SK-N-MC (cell line): ENCODE measurements at places on chromosomes 5 and 9.
A peak's percentile ranks its signal among the peaks of the same experiment; 100 is the strongest.

DNA sequence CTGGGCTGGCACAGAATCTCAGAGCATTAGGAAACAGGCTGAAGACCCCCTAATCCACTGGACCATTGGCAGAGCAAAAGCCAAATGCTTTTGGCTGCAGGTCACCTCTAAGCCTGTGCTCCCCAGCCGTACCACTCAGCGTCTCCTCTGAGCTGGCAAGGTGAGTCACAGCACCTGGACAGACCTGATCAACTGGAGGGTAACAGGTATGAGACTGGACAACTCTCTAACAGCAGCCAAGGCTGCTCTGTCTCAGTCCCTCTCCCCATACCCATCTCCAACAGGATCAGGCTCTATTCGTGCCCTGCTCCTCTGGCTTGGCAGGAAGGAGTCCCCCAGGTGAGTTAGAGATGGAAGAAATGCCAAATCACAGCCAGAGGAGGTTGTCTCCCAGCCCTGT is 4.7 kb downstream of the GOLGA2 start:
- no peak for DNase-seq

- DNase-seq = no peak
Observed at GRCh38 chr5:112640546-112640945, 97.1 kb upstream of the APC start.

DNA sequence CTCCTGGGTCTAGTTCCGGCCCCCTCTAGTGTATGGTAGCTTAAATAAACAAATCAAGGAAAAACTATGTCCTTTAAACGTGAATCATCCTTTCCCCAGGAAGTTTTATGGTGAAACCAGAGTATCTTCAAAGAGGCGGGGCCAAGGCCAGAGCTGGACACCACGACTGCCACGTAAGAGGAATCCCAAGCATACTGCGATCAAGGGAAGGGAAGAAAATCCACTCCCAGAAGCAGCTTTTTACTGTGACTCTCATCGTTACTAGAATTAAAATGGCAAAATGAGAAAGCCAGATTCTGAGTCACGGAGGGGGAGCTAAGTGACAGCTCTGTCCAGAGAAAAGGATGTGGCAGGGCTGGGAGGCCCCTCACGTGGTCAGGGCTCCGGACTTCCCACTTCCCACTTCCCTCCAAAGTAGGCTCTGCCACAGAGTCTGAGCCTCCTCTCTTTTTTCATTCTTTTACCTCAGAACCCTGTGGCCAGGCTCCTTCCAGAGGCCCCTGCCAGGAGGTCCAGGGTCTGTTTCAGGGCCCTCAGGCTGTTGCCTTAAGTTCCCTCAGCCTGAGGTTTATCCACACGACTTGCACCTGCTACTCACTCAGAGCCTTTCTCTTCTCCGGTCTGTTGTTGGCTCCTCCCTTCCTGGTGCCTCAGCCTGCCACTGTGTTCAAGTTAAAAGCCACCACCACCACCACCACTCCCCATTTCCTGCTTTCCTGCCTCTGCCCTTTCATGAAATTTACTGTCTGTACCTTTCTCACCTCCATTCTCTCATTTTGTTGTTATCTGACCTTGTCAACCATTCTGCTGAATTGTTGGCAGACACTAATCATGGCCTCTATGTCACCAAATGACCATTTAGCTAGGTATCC is 1.4 kb upstream of the GLRX start:
- no peak for DNase-seq

GRCh38 chr5:137395011-137395755 is 103.9 kb downstream of the SPOCK1 start:
- no peak for DNase-seq

GRCh38 chr5:1177826-1178528 is 23.4 kb upstream of the SLC6A19 start:
- DNase-seq = no peak

DNA sequence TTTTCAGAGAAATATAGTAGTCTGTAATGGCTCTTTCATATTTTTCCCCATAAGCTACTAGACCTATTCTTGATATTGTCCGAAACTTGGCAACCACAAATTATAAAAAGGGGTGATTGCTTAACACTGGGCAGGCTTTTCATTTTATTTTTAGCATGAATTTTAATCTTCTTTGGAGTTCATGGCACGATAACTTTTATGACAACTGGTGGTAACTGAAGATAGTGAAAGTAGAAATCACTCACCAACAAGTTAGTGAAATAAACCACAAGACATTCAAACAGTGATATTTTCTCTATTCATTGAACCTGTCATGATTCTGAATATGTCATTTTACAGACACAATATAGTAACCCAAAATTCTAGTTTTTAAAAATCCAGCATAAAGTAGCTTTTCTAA is 213.9 kb downstream of the PRDM9 start:
- DNase-seq = no peak

GRCh38 chr5:112293587-112293986 is 125.5 kb downstream of the EPB41L4A start:
- DNase-seq = no peak

DNA sequence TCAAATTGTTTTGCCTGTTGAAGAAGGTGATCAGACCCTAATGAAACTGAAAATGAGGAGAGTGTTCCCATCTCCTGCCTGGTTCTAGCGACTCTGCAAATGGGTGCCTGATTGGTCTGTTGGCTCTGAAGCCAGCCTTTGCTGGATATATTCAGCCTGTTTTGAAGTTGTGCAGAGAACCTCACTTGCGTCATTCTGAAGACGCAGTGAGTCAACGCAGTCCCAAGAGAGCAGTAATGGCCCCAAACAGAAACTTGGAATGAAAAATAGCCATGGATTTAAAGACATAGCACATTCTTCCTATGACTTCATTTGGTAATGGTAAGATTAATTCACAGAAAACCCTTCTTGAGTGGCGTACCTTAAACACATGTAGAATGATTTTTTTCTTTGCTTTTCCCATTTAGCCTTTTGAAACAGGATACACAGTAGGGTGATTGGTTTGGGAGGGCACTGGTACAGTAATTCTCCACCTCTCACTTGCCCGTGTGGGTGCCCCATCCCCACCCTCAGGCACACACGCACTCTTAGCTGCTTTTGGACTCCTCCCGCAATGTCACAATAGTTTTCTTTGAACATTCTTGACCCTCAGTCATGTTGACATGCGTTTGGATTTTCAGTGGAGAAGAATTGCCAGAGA is 54.1 kb upstream of the ABL1 start:
- peak; percentile 94 for DNase-seq

- DNase-seq = no peak
Observed at GRCh38 chr5:34854459-34855174, 15.7 kb downstream of the TTC23L start.

- no peak for DNase-seq
Observed at GRCh38 chr5:77232574-77233358, 22.3 kb downstream of the PDE8B start.

DNA sequence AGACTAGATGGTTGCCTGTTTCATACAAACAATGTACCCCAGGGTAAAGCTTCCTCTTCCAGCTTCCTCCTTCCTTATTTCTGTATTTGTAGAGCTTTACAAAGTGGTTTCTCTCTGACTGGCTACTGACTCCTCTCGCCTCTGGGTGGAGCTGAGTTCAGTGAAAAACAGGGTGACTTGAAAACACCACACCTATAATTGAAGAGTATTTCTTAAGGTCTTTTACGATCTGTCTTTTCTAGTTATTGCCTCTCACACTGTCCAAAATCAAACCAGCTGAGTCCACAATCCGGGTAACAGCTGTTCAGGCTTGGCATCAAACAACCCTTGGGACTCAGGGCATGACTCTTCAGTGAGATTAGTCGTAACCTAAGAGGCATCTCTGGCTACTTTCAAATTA is 200.4 kb downstream of the ARRDC3 start:
- DNase-seq = no peak

GRCh38 chr9:82513976-82514735 is 525.6 kb downstream of the SPATA31D1 start:
- no peak for DNase-seq

DNA sequence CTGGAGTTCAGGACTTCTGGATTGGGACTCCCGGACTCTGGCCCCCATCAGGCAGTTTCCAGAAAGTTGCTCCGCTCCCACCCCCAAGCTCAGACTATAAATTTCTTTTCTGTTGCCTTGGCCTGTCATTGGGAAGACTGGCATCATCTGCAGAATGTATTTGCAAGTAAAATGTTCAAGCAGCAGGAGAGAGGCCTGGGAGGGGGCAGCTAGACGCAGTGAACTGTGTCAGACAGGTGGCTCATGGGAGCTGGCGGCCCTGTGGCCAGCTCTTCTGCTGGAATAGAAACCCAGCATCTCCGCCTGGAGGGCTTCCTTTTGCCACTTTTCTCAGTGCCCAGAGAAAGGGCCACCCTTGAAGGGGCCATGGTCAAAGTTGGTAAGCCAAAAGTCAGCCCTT is 16.0 kb downstream of the INSYN2B start:
- no peak for DNase-seq

- DNase-seq = no peak
Observed at GRCh38 chr5:169185626-169186025, 115.3 kb downstream of the SLIT3 start.

- no peak for DNase-seq
Observed at GRCh38 chr9:37969130-37969529, 65.2 kb upstream of the SLC25A51 start.

GRCh38 chr9:6195714-6196360 is 19.8 kb upstream of the IL33 start:
- DNase-seq = no peak

- DNase-seq = no peak
Observed at GRCh38 chr9:28651050-28651722, 1077.9 kb upstream of the C9orf72 start.

DNA sequence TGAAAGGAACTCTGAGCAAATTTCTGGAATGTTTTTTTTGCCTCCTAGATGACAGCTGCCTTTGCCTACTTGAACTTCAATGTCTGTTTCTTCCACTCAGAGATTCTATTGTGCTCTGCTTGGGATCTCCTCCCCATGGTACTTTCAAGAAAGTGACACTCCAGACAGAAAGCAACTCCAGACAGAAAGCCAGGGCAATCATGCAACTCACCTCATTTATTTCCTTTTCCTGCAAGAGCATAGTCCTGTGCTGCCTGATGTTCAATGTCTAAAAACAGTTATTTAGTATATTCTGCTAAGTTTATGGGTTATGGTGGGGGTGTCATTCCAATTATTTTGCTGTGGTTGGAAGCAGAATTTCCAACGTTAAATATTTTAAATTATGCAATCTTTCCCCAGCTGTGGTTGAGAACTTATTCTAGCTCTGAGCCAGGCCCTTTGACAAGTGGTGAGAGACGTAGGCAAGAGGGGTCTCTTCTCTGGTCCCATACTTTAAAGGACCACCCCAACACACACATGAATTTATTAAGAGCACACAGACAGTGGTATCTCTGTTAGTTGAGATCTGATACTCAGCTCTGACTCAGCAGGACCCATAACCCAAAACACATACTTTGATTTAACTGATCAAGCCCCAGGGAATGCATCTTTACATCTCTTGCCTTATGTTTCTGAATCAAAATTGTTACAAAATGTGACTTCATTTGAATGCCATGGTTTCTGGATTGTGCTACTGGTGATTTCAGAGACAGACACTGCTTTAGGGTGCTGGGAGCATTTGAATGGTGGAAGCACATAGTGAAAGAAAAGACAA is 39.5 kb upstream of the MAMDC2 start:
- no peak for DNase-seq

DNA sequence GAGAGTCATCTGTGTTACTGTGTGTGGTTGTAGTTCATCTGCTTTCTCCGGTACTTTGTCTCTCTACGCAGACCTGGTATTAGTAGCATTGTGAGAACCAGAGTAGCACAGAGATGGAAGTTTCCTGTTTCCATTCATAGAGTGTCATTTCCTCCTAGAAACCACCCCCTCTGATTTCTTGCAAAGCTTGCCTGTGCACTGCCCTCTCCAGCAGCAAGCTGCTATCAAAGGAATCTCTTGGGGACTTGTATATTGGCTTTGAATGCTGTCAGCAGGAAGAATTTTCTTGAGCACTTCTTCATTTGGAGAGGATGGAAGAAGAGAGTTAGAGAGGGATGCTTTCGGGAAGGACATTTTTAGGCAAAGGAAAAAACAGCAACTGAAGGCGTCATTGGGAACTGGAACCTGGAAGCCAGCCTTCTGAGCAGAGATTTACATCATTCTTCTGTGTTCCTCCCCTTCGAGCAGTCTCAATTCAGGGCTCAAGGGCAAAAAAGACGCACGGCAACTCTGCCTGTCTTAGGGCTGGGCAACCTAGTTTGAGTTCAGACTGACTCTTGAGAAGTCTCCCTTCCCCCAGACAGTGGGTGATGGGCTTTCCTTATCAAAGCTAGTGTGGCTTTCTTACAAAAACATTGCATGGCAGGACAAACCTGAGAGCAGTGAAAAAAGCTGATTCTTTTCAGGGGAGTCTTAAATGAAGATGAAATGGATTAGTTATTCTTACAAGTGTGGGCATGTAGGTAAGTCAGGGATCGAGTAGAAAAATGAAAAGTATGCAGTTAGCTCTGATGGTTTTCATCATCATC is 226.3 kb downstream of the AOPEP start:
- no peak for DNase-seq

GRCh38 chr5:35129921-35130485 is 82.3 kb upstream of the AGXT2 start:
- DNase-seq = no peak

GRCh38 chr9:764105-764524 is 77.4 kb upstream of the DMRT1 start:
- peak; percentile 12 for DNase-seq

GRCh38 chr5:55437859-55438206 is 96.9 kb downstream of the PLPP1 start:
- DNase-seq = no peak

GRCh38 chr5:174825587-174825986 is 101.2 kb downstream of the MSX2 start:
- DNase-seq = no peak

DNA sequence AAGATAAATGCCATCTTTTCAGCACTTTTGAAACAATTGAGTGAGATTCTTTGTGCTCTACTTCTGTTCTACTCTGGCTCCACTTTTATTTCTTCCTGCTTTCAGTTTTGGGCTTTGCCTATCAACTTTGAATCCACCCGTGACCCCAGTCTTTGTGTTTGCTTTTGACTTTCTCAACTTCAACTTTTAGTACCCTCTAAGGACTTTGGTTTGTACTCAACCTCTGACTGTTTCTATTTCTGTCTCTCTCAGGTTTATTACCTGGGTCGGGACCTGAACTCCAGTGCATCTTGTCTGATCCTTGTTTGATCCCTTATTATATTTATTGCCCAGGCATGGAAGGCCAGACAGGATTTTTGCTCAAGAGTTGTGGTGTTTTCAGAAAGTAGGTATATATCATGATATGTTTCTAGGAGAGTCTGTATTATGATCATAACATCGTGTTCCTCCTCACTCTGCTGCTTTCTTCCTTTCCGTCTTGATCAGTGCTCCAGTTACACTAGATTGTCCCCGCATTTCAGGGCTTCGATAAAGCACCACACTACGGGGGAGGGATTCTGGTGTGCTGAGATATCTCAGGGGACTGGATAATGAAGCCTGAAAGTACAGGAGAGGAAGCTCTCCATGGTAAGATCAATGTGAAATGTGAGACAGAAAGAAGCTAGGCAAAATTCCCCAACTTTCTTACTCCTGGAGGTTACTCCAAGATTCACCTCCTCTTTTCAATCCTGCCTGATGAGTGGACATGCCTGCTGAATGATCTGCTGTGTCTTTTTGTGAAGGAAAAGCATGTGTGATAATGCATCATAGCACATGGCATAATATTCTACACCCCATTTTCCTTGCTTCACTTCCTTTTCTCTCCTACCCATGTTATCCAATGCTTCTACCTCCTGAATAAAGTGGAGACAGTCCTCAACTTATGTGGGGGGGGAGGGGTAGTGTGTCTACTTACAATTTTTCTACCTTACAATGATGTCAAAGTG is 155.5 kb upstream of the GRIN3A start:
- DNase-seq = no peak
